ENCODE measurements at places on chromosomes 4 and X.

- H3K27me3 ChIP-seq: no peaks in the 10 kb centered on the region
- no peaks in the 10 kb centered on the region for H3K36me3 ChIP-seq
- H3K27ac ChIP-seq: no peak overlapping the region
Observed at GRCh38 chrX:11724122-11725017, 33.7 kb upstream of the MSL3 start.

- no peak overlapping the region for H3K27ac ChIP-seq
- no peaks in the 10 kb centered on the region for H3K36me3 ChIP-seq
- no peaks in the 10 kb centered on the region for H3K4me1 ChIP-seq
- H3K4me3 ChIP-seq: no peak overlapping the region
- no peak for DNase-seq
Observed at GRCh38 chrX:95629737-95630136, 1054.9 kb upstream of the DIAPH2 start.

GRCh38 chr4:54517781-54518444 lies 139.8 kb upstream of the KIT start:
- H3K27me3 ChIP-seq: no peaks in the 10 kb centered on the region
- no peak for DNase-seq
- no peak overlapping the region for H3K4me3 ChIP-seq
- no peaks in the 10 kb centered on the region for H3K4me1 ChIP-seq
- no peak overlapping the region for H3K27ac ChIP-seq

- no peaks in the 10 kb centered on the region for H3K4me1 ChIP-seq
- no peak for DNase-seq
- H3K4me3 ChIP-seq: no peak overlapping the region
- no peaks in the 10 kb centered on the region for H3K27me3 ChIP-seq
- H3K36me3 ChIP-seq: no peaks in the 10 kb centered on the region
Observed at GRCh38 chrX:41779030-41779564, 55.1 kb downstream of the GPR82 start.

DNA sequence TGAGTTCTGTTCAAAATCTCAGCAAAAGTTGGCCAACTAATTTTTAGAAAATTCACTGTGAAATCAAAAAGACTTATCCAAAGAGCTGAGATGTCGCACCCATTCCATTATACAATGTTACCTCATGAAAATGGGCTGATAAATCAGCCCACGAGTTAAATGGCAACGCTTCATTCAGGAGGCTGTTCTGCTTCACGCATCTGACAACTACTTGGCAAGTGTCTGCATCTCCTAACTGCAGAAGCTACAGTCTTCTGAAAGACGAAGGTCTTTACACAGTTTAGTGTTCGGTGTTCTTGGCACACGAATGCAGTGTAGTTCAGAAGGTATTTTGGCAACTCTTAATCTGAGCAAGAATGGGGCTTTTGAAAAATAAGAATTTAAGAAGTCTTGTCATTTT lies 166.6 kb upstream of the DKK2 start:
- H3K27me3 ChIP-seq: no peaks in the 10 kb centered on the region
- no peak overlapping the region for H3K27ac ChIP-seq
- no peaks in the 10 kb centered on the region for H3K36me3 ChIP-seq

DNA sequence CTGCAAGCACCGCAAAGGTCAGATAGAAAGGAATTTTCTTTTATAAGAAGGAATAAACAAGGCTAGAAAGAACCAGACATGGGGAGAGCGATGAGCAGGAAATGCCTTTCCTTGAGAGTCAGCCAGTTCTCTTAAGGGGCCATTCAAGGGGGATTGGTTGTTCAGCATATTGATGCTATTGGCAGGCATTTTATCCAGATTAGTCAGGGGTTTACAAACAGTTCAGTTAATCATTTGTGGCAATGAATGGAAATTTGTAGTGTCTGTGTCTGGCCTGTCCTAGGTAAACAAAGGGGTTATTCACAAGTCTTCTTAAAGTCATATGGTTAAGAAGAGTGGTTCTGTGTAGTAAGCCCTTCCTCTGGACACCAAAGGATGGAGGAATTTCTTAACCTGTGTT lies 184.7 kb upstream of the FRMPD4 start:
- H3K36me3 ChIP-seq: no peaks in the 10 kb centered on the region
- no peaks in the 10 kb centered on the region for H3K27me3 ChIP-seq
- H3K27ac ChIP-seq: no peak overlapping the region
- H3K4me1 ChIP-seq: no peaks in the 10 kb centered on the region

- no peak for DNase-seq
- no peak overlapping the region for H3K27ac ChIP-seq
- no peaks in the 10 kb centered on the region for H3K4me1 ChIP-seq
- H3K4me3 ChIP-seq: no peak overlapping the region
Observed at GRCh38 chrX:9880237-9880636, 86.9 kb upstream of the CLDN34 start.

- H3K36me3 ChIP-seq: no peaks in the 10 kb centered on the region
- no peak overlapping the region for H3K4me3 ChIP-seq
- H3K4me1 ChIP-seq: no peaks in the 10 kb centered on the region
- no peak overlapping the region for H3K27ac ChIP-seq
- no peak for DNase-seq
- H3K27me3 ChIP-seq: peaks cover 6% of the 10 kb centered on the region
Observed at GRCh38 chr4:108139089-108139488, 29.6 kb downstream of the LEF1 start.

DNA sequence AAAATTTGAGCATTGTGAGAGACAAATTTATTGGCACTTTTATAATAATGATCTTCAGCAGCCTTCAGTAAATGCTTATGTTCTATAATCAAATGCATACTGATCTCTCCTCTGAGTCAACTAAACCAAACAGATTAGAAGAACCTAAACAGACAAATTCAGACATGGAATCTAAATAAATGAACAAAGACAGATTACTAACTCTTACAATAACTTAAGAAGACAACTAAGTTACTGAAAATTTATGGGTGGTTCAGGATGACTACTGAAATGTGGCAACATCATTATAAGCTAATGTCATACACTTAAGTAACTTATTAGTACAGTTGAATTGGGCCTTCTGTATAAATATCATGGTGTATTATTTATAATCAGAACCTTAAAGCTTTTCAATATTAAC lies 127.3 kb downstream of the NEK1 start:
- no peak for DNase-seq
- no peaks in the 10 kb centered on the region for H3K36me3 ChIP-seq
- H3K27ac ChIP-seq: no peak overlapping the region
- H3K27me3 ChIP-seq: no peaks in the 10 kb centered on the region
- H3K4me1 ChIP-seq: no peaks in the 10 kb centered on the region
- no peak overlapping the region for H3K4me3 ChIP-seq

DNA sequence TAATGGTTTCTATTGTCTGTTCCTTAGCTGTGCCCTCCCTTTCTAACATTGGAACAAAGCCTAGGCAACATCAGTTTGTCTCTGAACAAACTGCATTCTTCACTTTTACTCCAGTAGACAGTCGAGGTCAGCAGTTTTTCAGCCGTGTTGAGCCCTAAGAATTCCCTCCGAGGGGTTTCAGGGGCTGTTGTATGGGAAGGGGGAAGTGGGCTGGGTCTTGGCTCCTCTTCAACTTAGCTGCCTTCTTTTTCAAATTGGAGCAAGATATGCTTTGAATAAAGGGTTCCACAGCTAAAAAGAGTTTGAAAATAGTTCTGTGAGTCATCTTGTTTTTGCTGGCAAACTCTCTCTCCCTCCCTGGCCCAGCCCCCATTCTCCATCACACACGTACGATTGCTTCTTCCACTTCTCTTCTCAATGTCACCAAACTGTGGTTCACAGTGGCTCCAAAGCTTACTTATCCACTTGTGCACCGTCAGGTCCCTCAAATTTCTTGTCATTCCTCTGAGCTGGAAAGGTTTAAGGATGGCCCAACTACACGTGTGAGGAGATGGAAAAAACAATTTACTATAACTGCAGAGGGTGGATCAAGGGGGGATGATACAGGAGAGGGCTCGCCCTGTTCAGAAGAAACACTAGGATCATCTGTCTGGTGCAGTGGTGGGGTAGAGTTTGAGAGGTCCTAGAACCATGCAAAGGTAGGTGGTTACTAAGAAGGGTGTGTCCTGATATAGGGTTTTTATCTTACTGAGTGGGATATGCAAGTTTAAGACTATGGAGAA lies 9.2 kb upstream of the MAML3 start:
- H3K27ac ChIP-seq: peak overlapping the region; percentile 80
- H3K36me3 ChIP-seq: no peaks in the 10 kb centered on the region
- H3K4me3 ChIP-seq: peak overlapping the region; percentile 7
- H3K4me1 ChIP-seq: no peaks in the 10 kb centered on the region

DNA sequence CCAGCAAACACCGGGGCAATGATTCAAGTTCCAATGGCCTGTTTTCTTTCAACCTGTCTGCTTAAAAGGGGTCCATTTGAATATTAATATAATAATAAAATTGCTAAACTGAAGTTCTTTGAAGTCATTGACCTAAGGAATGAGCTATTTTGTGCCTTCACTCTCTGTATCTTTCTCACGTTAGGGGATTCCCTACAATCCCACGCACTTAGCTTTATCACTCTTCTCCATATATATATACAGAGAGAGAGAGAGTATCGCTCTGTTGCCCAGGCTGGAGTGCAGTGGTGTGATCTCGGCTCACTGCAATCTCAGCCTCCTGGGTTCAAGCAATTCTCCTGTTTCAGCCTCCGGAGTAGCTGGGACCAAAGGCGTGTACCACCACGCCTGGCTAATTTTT lies 83.9 kb upstream of the NWD2 start:
- H3K27me3 ChIP-seq: no peaks in the 10 kb centered on the region
- no peaks in the 10 kb centered on the region for H3K4me1 ChIP-seq
- H3K4me3 ChIP-seq: no peak overlapping the region
